ENCODE measurements at places on chromosomes 7 and 10.

GRCh38 chr7:107025449-107026103, 18.9 kb upstream of the PRKAR2B start:
- DNase-seq = no peak

- peak; percentile 14 for DNase-seq
Observed at GRCh38 chr7:103524042-103524907, 78.3 kb upstream of the SLC26A5 start.

- peak; percentile 44 for DNase-seq
Observed at GRCh38 chr10:122475100-122475499, 13.7 kb downstream of the HTRA1 start.

GRCh38 chr7:132519936-132520335, 56.3 kb downstream of the PLXNA4 start:
- peak; percentile 26 for DNase-seq

GRCh38 chr7:157151626-157152339, 13.1 kb downstream of the UBE3C start:
- no peak for DNase-seq

GRCh38 chr7:158843771-158844170, 12.6 kb upstream of the DYNC2I1 start:
- no peak for DNase-seq

DNA sequence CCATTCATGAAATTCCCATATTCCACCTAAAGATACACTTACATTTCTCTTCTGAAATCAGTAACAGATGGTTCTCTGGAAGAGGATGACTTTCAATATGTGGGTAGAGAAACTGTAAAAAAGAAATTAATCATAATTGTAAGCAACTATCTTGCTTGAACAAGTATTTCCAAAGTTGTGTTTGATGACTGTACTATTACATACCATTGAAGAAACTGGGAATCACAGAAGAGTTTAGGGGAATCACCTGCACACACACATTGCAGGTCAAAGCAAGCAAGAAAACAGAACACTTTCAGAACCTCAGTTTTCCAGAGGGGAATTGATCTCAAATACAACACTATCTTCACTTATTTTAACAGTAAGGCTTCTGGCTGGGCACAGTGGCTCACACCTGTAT, 33.6 kb downstream of the GSAP start:
- DNase-seq = no peak

DNA sequence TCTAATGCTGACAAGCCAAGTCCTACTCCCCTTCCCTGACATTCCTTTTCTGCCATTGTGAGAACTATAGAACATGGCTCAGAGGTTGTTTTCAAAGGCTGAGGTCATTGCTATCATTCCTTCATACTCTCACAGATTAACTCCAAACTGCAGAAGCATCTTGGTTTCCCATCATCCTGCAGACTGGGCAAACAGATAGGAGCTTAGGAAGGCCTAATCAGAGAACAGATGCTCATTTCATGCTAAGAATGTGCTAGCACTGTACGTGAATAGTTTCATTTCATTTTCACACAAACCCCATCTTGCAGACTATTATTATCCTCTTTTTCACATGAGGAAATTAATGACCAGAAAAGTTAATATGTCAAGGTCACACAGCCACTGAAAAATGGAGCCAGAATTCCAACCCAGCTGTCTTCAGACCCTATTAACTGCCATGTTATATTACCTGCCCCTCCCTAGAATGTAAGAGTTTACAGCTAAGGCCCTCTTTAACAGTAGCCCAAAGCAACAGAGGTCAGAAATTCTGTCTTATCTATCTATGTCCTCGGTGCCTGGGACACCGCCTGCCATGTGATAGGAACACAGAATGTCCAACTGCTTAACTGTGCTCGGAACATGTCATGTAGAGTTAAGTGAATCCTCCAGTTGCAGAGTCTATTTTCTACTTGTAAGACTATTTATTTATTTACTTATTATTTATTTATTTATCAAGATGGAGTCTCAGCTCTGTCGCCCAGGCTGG, 2.9 kb upstream of the LCOR start:
- DNase-seq = no peak

- no peak for DNase-seq
Observed at GRCh38 chr7:71995111-71995510, 417.0 kb downstream of the CALN1 start.

- no peak for DNase-seq
Observed at GRCh38 chr7:69652947-69653701, 54.8 kb downstream of the AUTS2 start.

DNA sequence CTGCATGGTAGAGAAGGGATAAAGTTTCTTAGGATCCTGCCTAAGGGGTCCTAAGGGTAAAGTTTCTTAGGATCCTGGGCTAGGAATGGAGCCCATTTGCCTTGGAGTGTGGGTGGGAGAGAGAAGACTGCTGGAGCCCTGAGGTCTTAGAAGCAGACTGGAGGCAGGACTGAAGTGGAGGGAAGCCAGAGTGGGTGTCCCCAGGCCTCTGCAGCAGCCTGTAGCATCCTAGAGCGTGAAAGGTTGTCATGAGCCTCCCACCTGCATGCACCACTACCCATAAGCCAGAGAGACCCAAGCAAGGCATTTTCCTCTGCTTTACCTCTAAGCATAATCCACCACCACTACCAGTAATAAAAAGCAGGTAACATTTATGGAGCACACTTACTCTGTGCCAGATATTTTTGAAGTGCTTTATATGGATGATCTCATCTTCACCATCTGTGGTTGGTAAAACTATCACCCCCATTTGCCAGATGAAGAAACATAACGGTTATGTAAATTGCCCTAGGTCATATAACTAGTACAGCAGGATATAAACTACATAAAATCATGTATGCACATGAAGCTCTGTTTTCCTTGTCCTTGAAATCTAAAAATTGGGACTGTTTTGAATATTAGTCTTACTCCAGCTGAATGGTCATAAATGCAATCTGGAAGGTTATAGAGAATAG, 103.5 kb upstream of the CCDC6 start:
- no peak for DNase-seq

- no peak for DNase-seq
Observed at GRCh38 chr10:37619336-37619735, 238.1 kb downstream of the ZNF248 start.

GRCh38 chr7:132131196-132131595, 445.1 kb downstream of the PLXNA4 start:
- no peak for DNase-seq

DNA sequence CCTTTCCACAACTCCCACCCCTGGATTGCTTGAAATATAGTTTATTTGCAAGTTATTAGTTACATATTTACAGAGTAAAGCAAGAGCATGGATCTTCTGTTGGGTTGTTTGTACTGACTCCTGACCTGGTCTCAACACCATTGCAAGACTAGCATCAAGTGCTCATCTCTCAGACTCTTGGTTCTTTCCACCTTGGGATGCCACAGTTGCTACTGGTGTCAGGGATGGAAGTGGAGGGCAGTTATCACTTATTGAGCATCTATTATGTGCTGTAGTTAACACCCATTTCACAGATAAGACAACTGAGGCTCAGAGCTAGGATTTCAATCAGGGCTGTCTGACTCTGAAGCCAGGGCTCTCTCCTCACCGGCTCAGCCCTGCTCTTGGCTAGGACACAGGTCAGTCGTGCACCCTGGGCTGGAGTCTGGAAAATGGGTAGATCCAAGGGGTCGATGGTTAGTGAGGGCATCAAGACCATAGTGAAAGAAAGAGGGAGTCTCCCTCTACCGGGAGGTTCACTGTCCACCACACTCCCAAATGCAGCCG, 614 bp upstream of the ADAMTS14 start:
- no peak for DNase-seq

DNA sequence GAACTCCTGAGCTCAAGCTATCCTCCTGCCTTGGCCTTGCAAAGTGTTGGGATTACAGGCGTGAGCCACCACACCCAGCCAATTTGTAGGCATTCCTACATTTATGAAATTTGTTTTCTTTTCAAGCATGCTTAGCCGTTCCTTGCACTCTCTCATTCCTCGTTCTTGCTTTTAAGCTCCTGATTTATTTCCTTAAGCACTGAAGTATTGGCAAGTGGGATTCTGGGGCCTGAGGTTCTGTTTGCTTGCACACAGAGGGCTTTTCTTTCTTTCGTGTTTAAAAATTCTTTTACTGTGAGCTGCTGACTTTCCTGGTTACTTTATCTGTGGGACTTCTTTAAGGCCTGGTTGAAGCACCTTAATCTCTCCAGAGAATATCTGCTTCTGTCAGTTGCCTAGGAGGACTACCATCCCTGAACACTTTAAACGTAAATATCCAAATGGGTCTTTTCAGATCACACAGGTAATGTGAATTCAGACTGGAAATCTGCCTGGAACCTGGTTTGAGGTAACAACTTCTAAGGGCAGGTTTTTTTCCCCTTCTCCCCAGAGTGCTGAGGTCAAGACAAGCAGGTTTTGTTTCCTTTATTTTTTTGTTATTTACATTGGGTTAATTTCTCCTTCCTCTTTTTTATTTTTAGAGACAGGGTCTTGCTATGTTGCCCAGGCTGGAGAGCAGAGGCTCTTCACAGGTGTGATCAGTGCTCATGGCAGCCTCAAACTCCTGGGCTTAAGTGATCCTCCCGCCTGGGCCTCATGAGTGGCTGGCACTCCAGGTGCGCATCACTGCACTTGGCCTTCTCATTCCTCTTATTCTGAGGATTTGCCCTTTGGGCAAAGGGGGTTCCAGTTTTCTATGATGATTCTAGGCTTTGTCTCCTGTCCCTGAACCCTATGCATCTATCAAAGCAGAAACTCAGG, 102.9 kb downstream of the PFKFB3 start:
- DNase-seq = no peak

Data from AG08395 (cell line).